Lung microvascular endothelial cell (primary cell): ENCODE measurements at places on chromosomes 4 and X. TPM values are rescaled to one million over a fixed set of nuclear protein-coding genes. Genes with fewer than 3 reads are reported as not detected.

The KLB gene
- total RNA-seq: under 0.01 and 0.20 TPM in 2 replicates

The ITM2A gene
- 25.4 and 96.1 TPM in 2 replicates for total RNA-seq

The TMEM128 gene
- 14.6 and 16.3 TPM in 2 replicates for total RNA-seq

The SPINK2 gene
- not detected in 2 replicates for total RNA-seq

The CXCL8 gene
- 43.4 and 90.9 TPM in 2 replicates for total RNA-seq

The RNF128 gene
- total RNA-seq: under 0.01 TPM in 2 replicates

The SULT1E1 gene
- total RNA-seq: 3.4 and 5.2 TPM in 2 replicates

The RNF113A gene
- 13.1 and 14.9 TPM in 2 replicates for total RNA-seq

The FGD1 gene
- total RNA-seq: 0.60 and 1.1 TPM in 2 replicates

The FRMD7 gene
- total RNA-seq: not detected in 2 replicates

The OPHN1 gene
- 6.1 and 7.7 TPM in 2 replicates for total RNA-seq

The PNMA3 gene
- not detected in 2 replicates for total RNA-seq

The EFNB1 gene
- total RNA-seq: 4.6 and 28.8 TPM in 2 replicates

The GNRHR gene
- total RNA-seq: not detected in 2 replicates

- no peak for DNase-seq
Observed at GRCh38 chr4:153348006-153348405, 3.5 kb downstream of the MND1 start.

DNA sequence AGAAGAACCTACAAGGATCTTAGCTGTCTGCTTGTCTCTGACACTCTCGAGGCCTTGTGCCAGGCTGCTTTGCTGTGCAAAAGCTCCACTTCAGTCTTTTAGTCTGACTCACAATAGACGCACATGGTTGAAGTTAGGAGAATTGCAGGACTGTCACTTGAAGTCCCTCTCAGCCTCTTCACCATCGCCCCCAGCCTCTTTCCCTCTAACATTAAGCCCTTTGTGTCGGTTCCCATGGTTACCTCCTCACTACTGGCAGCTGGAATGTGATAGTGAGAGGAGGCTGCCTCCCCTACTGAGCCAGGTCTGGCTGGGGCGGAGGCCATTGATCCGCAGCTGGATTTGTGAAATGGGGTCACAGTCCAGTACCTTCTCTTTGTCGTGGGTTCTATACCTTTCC lies 201.8 kb downstream of the SOWAHB start:
- no peak for DNase-seq

DNA sequence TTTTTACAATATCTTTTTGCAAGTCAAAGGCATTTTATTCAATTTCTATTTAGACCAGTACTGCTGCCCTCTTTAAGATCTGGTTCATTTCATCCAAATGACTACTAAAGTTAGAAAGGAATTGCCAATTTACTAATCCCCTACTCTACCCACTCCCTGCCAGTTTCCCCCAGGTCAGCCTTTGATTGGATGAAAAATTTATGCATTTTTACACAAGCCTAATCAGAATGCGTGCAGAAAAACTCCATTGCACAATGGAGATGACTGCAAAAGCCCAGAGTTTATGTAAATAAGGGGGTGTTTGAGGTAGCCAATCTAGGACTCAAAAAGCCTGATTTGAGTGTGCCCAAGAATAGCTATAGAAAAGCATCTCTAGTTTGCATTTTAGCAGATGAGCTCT lies 310.6 kb downstream of the PABPC4L start:
- no peak for DNase-seq

DNA sequence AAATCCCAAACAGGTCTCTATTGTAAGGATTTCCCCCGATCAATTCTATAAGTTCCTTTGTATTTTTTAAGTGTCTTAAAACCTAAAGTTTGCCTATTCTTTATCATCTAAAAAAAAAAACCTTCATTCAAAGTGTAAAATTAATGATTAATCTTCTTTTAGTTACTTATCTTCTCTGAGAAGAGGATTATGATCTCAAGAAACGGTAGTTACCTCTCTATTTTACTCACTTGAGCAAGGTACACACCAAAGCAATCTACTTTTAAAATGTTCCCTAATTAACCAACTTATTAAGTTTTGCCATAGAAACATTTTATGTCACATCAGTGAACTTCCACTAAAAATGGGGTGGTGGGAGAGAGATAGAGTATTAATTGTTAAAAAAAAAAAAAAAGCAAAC lies 15.2 kb upstream of the GALNT7 start:
- DNase-seq: no peak

- DNase-seq: no peak
Observed at GRCh38 chr4:7778510-7779431, 160.9 kb downstream of the AFAP1 start.

GRCh38 chr4:73505567-73505966 lies 24.0 kb downstream of the AFM start:
- DNase-seq: no peak

DNA sequence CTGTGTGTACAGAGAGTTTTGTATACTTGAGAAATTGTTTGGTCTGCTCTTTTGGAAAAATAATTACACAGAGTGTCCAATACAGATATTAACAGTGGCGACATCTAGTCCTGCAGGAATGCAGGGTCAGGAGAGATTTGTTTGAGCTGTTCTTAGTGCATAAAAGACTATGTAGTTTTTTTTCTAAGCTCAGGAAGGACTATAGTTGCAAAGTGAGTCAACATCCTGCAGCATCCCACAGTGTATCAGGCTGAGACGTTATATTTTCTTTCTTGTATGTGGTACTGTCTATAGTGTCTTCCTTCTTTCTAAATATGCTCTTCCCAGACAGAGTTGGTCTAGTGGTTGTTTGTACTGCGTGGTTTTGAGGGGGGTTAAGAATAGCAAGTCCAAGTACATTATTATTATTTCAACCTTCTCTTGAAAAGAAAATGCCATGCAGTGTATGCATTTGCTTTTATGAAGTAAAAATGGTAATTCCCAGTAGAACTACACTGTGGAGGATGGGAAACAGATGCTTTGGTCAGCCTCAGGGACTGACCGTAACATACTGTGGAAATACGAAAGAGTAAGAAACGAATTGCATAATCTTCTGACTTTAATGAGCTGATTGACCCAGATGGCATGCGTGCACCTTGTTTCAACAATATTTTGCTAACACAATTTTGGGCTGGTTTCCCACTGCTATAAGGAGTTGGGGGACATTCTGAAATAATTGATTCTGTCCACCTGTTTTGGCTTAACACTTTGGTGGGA lies 67.4 kb downstream of the DMP1 start:
- no peak for DNase-seq

- no peak for DNase-seq
Observed at GRCh38 chr4:41763729-41764128, 15.2 kb upstream of the PHOX2B start.

DNA sequence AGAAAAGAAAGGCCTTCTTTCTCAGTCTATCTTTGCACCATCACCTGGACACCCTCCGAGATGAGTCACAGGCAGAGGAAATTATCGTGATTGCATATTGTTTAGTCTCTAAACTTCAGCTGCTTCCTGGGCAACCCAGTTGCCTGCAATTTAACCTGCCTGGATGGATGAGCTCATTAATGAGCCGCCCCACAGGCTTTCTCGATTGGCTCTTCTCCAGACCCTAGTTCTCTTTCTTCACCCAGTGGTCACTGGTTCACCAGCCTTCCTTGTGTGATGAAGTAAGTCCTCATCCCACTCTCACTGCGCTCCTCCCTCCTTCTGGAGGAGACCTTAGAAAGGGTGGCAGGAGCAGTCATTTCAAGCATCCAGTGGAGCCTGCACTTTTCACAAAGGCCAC lies 94.4 kb downstream of the SOWAHB start:
- DNase-seq: peak; percentile 97

DNA sequence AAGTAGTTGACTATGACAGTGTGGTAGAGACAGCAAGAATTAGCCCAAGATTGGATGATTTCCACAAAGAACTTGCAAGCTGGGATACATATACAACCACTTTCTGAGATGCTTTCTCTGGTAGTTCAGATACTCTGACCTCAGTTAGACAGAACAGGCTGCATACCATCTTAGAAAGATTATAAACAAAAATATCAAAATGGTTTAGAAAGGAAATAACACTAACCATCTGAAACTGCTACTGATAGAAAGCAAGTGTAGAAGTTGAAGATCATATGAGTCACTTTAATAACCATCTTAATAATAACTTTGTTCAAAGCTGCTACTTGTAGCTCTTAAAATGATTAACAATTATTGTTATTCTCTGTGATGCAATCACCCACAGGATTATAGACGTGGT lies 255.4 kb upstream of the TTC29 start:
- DNase-seq: no peak

DNA sequence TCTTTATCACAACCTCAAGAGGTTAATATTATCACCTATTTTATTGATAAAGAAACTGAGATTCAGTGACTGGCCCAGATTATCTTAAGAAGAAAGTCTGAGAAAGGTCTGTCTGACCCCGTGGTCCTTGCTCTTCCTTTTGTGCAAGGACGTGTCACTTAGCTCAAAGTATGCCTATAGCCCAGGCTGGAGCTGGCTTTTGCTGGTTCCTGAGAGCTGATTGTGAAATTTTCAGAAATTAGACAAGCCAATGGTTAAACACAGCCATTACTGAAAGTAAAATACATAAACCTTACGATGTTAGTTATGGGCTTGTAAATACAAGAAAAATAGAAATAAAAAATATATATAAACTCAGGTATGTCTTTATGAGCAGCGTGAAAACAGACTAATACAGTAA lies 70.1 kb downstream of the CHRNA9 start:
- no peak for DNase-seq

- no peak for DNase-seq
Observed at GRCh38 chrX:125765347-125765746, 400.7 kb downstream of the DCAF12L2 start.

DNA sequence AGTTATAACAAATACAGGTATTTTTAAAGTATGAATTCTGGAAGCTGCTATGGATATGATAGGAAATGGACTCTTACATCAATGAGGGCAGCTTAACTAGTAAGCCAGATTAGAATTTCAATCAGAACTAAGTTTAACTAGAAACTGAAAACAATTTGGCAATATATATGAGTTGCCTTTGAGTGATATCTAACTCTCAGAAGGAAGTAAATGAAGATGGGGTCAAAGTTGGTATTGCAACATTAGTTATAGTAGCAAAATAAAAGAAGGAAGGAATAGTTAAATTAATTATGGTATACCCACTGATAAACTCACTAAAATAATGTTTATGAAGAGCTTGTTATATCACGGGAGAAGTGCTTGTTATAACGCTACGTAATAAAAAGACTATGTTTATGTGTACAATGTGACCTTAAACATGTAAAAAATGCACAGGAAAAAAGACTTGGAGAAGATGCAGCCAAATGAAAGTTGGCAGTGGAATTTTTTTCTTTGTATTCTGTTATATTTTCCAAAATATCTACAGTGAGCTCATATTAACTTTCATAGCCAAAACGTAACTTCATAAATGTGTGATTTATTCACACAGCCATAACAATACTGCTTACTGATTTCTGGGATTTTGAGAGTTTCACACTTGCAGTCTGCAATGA lies 34.5 kb downstream of the PHKA2 start:
- DNase-seq: no peak

GRCh38 chr4:135240796-135241195 lies 1039.2 kb upstream of the PABPC4L start:
- no peak for DNase-seq

DNA sequence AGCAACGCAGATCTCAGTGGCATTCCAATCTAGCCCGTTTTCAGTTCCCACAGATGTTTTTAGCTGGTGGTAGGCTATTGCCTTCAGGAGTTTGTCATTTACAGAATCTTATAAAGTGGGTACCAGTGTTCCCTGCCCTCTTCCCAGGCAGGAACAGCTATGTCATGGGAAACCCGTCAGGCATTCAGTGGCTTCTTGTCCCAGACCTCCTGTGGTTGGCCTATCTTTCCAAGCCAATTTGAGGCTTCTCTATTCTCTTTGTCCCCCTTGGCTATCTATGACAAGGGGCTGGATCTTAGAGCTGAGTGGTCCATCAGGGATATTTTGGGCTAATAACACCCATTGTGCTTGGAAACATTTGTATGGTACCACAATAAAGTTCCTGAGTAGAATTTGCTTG lies 33.6 kb upstream of the RPL34 start:
- DNase-seq: no peak

DNA sequence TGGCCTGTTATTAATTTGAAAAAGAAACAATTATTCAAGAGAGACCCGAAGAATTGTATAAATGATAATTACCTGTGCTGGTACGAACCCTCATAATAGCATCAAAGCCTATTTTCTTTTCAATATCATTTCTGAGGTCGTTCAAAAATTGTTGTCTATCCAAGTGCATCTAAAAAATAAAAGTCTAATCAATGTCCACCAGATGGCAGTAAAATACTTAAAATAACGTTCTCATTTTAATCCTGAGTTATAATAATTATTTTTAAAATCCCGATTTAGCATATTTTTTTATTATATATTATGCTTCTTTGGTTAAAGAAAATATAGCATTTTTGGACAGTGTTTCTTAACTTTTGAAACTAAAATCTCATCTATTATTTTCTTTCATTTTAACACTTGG lies 55.7 kb downstream of the METTL14 start:
- DNase-seq: peak; percentile 39

- DNase-seq: no peak
Observed at GRCh38 chr4:123298801-123299200, 97.8 kb upstream of the SPRY1 start.

DNA sequence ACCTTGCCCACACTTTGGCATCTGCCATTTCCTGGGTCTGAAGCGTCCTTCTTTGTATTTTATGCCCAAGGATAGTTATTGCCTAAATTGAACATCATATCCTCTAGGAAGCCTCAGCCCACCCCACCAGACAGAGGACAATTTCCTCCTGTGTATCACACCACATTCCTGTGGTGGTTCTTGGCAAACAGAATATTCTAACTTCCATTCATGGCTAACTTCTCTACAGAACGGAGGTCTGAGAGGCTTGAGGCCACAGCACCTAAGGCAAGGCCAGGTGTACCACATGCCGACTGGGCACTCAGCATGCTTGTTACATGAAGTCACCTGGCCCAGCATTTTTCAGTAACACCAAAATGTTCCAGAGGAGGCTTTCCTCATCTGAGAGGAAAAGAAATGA lies 42.4 kb downstream of the CD99L2 start:
- DNase-seq: peak; percentile 10

DNA sequence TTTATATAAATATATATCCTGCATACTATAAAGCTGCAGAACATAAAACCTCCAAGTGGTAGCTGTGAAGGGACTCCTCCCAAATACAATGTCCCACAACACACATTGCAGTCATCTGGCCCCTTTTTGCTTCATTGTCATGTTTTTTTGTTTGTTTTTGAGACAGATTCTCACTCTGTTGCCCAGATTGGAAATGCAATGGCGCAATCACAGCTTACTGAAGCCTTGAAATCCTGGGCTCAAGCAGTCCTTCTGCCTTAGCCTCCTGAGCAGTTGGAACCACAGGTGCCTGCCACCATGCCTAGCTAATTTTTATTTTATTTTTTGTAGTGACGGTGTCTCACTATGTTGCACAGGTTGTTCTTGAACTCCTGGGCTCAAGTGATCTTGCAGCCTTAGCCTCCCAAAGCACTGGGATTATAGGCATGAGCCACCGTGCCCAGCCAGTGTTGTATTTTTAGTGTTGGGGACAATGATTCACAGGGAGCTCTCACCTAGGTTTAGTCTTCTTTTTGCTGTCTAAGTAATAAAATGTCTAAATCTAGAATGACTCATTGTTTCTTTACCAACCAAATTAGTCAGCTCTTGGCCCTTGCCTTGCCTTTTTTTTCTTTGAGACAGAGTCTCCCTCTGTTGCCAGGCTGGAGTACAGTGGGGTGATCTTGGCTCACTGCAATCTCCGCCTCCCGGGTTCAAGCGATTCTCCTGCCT lies 24.0 kb upstream of the XIAP start:
- no peak for DNase-seq
